ENCODE measurements at places on chromosomes 16 and 17.

DNA sequence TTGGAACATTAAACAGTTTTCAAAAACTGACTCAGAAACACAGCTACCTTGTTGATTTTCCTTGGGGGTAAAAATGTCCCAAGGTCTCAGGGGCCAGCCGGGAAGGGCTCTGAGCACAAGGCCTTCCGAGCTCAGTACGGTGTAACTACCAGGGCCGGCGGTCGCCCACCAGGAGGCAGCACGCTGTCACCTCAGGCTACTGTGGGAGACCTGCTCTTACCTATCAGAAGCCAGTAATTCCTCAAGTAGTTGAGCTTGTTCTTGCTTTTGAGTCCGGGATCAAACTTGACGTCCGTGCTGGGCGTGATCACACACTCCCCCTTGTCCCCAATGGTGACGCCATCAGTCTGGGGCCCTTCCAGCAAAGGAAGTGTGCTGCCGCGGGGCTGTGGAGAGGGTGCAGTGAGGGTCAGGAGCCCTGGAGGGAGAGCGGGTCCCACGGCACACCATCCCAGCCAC, 43.4 kb upstream of the ICAM2 start:
- DNase-seq, result peak; percentile 9

GRCh38 chr17:3788200-3788599, 12.8 kb downstream of the ITGAE start:
- peak; percentile 73 for DNase-seq

DNA sequence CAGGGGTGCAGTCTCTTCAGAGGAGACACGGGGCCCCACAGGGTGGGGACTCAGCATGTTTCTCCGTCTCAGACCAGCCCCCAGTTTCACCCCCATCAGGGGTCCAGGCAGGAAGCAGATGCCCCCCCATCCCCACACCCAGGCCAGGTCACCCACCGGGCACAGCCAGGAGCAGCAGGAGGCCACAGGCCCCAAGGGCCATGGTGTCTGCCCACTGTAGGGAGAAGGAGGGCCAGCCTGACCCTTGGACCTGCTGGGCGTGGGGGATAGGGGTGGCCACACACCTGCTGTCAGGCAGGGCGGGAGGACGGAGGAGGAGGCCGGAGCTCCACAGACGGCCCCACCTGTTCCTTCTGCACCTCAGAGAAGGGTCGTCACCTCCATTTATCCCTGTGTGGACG, at the start of gene TPSG1:
Gene TPSG1, minus strand, starts transcription at position 218 of the 401 bp plus-strand sequence. Its CDS starts 16 bp downstream, at position 202.
- no peak for DNase-seq

DNA sequence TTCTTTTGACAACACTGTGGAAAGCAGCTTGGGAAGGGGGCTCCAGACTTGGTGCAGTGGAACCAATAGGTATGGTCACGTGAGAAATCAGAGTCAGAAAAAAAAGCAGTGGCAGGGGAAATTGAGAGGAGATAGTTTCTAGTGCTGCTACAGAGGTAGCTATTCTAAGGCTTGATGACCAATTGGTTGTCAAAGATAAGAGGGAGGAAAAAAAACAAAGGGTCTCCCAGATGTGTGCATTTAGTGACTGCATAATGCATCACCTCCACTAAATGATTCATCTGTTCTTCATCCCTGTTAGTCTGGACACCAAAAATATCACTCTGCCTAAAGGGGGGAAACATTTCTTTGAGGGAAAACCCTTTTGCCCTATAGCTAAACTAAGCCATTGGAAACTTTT, 56.5 kb downstream of the PIGL start:
- no peak for DNase-seq

DNA sequence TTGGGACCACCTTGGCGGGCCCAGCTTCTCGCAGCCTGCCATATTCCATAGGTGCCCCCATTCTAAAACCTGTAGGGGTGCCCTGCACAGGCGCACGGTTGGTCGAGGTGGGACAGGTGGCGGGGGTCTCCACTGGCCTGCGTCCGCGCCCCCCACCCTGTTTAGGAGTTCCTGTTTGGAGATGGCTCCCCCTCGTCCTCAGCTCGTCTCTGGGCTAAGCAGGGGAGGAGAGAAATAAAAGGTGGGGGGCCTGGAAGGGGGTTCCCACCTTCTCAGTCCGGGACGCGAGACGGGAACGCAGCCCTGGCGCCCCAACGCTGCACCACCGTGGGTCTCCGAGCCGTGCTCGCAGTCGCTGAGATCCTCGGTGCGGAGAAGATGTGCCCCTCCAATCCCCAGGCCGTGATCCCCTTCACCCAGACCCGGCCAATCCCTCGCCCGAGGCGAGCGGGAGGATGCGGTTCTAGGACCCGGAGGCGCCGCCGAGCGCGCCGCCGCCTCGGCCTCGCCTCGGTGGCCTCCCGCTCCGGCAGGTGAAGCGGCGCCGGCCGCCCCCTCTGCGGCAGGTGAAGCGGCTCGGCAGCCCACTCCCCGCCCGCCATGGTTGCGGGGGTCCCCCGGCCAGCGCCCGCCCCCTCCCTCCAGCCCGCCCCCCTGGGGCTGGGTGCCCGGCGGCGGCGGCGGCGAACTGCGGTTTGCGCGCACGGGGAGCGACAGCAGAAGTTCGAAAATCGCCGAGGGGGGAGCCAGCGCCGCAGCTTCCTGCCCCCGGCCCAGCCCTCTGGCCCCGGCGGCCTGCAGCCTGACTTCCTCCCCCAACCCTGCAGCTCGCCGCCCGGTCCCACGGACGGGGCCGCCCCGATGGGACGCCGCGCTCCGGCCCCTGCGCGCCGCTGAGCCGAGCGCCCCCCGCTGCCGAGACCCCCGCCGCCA, at the start of gene FMNL1:
Gene FMNL1, plus strand, starts transcription at position 805 of the 933 bp plus-strand sequence. CDS start 240 bp downstream, outside the sequence.
- peak; percentile 42 for DNase-seq

GRCh38 chr16:58025351-58026138, at the start of gene MMP15:
MMP15 (plus strand) TSS chr16:58025754; CDS start chr16:58026351, 597 bp downstream.
- peak; percentile 30 for DNase-seq

- no peak for DNase-seq
Measured at GRCh38 chr17:16473044-16474011, 18.7 kb downstream of the LRRC75A start.

DNA sequence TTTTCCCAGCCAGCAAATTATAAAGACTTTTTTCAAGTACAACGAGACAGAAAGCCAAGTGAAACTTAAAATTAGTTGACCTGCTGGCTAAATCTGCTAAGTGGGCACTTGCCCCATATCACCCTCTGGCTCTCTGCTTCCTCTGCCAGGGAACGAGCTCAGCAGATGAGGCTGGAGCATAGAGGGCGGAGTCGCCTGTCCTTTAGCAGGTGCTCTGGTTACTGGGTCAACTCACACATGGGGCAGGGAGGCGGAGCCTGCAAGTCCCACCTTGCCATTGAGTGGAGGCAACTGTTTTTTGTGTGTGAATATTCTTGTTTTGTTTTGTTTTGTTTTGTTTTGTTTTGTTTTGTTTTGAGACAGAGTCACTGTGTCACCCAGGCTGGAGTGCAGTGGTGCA, 62.5 kb downstream of the EMP2 start:
- DNase-seq, result no peak

- no peak for DNase-seq
Measured at GRCh38 chr17:51833045-51833444, 325.5 kb downstream of the CA10 start.

DNA sequence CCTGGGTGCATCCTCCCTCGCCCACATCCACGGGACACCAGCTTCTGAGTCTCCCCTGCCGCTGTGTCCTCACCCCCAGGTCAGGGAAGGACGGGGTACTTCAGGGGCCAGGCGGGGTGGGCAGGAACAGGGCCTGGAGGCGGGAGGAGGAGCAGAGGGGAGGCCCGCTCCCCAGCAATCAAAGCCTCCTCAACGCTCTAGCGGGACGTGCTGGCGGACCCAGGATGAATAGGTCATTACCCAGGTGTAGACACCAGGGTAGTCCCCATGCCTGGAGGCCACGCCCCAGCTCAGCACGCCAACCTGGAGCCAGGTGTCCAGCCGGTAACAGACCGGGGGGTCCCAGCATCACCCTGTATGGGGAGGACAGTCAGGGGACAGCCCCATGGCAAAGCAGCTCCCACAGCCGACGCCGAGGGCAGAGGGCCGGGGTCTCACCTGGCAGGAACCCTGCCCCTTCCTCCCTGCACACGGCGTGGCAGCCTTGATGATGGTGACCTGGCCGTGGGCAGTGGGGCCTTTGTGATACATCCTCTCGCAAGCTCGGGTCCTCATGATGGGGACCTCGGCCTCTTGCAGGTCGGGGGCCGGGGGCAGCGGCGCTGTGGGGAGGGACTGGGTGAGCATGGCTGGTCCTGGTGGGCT, 24.2 kb downstream of the TPSD1 start:
- no peak for DNase-seq

DNA sequence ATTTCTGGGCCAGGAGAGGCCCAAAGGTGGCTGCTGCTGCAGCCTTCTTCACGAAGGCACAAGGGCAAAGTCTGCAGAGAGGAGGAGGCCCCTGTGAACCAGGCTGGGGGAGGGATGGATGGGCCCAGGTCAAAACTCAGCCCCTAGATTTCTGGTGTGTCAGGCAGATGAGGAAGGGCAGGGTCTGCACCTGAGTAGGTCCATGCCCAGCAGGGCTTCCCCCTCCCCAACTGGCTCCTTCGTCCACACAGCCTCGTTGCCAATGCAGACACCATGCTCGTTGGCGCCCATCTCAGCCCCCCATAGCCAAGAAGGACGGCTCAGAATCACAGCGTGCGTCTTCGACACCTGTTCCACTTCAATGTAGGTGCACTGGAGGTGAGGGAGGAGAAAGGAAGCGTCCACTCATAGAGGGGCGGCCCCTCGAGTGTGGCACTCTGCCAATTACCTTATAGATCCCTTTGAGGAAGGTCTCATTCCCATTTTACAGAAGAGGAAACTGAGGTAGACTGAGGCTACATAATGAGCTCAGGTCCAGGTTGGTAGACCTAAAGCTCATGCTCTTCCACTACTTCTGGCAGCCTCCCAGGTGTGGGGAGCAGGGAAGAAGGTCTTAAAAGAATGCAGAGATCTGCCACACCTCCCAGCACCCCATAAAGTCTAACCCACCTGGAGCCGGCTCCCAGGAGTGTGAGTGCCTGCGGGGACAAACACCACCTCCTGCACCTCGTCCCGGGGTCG, 902 bp downstream of the SCRN2 start:
- DNase-seq, result no peak

DNA sequence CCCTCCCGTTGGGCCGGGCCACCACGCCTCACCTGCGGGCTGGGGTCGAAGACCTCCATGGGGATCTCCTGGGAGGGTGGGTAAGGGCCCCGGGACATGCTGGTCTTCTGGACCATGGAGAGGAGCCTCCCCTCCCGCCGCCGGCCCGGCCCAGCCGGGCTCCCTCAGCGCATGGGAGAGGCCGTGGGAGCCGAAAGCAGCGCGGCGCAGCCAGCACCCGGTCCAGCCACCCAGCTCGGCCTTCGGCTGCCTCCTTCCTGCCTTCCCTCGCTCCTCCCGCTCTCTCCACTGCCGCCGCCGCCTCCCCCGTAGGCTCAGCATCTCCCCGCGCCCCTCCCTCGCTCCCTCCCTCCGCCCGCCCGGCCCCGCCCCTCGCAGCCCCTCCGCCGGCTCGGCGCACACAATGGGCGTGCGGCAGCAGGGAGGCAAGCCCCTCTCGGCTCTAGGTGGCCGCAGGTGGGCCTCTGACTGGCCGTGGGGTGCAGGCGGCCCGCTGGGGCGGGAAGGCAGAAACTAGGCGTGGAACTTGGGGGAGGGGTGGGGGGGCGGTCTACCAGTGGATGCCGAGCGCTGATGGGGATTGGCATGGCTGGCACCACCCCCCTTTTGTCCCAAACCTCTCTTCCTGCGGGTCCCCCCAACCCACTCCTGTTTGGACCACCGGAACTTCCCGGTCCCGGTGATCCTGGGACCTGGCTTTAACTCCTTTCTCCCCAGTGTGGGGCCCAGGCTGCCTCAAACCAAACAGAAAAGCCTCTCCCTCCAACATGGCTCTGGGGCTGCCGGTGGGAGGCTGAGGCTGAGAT, at the start of gene CACNB1:
Gene CACNB1, minus strand, starts transcription at position 290 of the 806 bp plus-strand sequence. Its CDS starts 174 bp downstream, at position 116.
- DNase-seq, result no peak

DNA sequence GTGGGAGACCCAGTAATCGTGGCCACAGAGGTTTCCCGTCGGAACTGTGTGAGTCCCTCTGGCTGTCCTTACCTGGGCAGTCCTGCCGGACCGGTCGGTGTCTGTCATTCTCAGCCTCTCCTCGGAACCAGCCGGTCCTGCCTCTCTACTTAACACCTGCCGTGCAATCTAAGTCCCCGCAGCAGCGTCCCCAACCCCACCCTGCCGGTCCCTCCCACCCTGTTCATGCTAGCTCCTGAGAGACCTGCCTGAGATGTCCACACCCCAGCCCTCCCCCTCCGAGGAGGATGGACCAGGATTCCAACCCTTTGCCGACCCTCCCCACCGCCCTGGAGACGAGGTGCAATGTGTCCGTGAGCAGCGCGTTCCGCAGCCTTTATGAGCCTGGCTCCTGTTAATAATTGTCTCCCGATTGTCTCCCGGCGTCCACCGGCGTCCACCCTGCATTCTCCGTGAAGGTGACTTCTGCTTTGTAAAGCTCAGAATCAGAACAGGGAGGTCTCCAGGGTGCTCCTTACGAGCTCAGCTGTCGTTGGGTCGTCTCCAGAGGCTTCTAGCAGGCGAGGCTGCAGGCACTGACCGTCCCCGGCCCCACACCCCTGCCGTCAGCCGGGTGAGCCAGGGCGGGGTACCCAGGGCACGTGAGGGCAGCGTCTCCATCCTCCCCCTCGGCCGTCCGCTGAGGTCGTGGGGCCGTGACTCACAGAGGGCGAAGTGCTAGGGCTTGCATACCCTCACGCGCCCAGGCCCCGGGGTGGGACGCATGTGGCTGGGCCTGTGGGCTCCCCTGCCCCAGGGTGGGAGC, 10.1 kb downstream of the METRNL start:
- no peak for DNase-seq

GRCh38 chr17:75219815-75220214, 14.3 kb downstream of the NUP85 start:
- no peak for DNase-seq

GRCh38 chr16:24748242-24748641, 18.8 kb downstream of the TNRC6A start:
- peak; percentile 76 for DNase-seq

- no peak for DNase-seq
Measured at GRCh38 chr16:800834-801511, 439 bp upstream of the GNG13 start.
